ENCODE measurements at places on chromosomes 4 and X.

- no peak for DNase-seq
These were observed 86.2 kb downstream of the MAMLD1 start for GRCh38 chrX:150449313-150449712.

DNA sequence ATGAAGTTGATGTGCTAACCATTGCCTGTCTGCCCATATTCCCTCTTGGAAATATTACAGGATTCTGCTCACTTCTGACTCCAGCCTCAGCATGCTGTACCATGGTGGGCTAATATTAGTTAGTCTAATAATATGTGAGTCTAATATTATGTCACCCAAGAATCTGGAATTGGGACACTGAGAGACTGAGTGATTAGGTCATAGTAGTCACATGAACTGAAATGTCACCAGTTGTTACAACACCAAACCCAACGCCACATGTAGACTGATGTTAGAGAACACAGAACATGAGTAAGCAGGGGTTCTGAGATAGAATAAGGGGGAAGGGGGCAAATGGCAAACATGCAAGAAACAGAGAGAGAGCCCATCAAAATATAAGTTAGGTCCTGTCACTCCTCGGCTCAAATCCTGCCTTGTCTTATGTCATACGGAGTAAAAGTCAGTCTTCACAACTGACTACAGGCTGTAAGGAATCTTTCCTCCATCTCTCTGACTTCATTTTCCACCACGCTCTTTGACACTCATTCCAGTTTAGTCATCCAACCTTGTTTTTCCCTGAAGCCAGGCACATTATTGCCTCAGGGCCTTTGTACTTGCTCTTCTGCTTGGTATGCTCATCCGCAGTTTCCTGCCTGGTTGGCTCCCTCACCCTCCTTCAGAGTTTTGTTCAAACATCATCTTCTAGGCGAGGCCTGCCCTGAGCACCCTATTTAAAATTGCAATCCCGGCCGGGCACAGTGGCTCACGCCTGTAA, 9.6 kb upstream of the SLAIN2 start:
- DNase-seq, result no peak

GRCh38 chr4:123421937-123422781, 25.6 kb downstream of the SPRY1 start:
- DNase-seq, result no peak

DNA sequence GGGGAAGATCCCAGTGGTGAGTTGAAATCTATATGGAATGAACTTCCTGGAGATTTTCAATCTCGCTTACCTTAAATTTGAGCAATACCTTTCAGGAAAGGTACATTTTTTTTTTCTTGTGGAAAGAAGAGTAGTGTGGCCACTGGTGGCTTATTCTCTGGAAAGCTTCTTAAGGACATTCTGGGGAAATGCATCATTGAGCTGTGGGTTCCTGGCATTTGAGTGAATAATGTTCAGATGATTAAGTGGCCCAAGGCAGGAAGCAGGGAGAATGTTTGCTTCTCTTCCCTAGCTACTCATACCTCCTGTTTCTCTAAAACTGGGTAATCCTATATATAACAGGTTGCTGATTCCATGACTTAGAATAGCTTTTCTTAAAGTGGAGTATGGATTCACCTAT, 31.8 kb downstream of the STAG2 start:
- DNase-seq, result no peak

GRCh38 chrX:46965125-46965758, 53.0 kb downstream of the JADE3 start:
- DNase-seq, result no peak

- no peak for DNase-seq
These were observed 96.4 kb downstream of the LNX1 start for GRCh38 chr4:53494851-53495250.

DNA sequence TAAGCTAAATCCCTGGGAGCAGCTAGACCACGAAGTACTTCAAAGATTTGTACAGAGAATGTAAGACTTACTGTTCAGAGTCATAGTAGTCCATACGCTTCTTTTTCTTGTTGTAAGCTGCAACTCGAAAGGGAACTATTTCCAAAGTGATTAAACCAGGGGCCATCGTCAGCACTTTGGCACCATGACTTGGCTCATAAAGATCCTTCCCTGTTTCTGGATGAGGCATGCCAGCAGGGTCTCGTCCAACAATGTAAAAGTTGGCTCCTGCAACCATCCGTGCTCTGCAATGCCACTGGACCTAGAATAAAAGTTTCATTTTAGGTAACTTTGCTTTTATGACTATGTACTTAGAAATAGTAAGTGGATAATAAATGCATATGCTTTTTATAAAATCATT, 88.5 kb downstream of the PAPSS1 start:
- no peak for DNase-seq

DNA sequence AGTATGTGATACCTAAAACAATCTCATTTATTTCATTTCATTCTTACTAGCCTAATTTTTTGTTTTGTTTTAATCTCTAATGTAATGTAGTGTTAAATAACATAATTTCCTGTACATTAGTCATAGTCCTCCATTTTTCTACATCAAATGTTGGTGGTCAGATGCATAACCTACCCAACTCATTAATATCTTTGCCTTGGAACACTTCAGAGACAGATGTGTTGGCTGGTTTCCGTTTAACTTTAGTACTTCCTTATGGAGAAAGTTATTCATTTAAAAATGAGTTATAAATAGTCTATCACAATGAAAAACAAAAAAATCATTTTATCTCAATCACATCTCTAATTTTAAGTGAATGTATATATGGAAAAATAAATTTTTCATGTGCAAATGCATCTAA, 190.2 kb downstream of the ANTXR2 start:
- no peak for DNase-seq

GRCh38 chr4:20331642-20332041, 79.9 kb downstream of the SLIT2 start:
- DNase-seq, result no peak

DNA sequence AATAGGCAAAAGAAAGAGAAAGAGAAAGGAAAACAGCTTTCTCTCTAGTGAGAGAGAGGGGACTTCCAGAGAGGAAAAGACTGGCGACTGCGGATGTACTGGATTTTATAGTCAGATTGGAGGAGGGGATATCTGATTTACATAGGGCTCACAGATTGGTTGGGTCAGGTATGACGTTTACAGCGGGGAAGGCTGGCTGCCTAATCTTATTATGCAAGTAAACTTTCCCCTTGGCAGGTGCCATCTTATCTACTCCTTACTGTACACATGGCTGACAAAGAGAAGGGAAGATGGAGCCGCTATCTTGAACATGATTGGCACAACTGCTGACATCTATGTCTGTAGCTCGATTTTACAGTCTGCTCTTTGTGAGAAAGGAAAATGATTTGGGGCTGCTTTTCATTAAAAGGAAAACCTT, 25.4 kb downstream of the RBPJ start:
- no peak for DNase-seq

GRCh38 chr4:88731381-88731780, 33.8 kb upstream of the NAP1L5 start:
- DNase-seq, result no peak

- DNase-seq, result no peak
These were observed 69.5 kb downstream of the TRIM2 start for GRCh38 chr4:153273751-153274150.

GRCh38 chrX:3548765-3549391, 164.6 kb downstream of the PRKX start:
- no peak for DNase-seq

GRCh38 chr4:55887594-55887993, 34.1 kb downstream of the EXOC1 start:
- DNase-seq, result no peak

GRCh38 chr4:168309781-168310180, 8.8 kb downstream of the DDX60 start:
- DNase-seq, result no peak

GRCh38 chr4:53128706-53129357, 237.0 kb downstream of the SCFD2 start:
- no peak for DNase-seq

GRCh38 chr4:83389756-83390505, 55.3 kb upstream of the HPSE start:
- DNase-seq, result no peak

DNA sequence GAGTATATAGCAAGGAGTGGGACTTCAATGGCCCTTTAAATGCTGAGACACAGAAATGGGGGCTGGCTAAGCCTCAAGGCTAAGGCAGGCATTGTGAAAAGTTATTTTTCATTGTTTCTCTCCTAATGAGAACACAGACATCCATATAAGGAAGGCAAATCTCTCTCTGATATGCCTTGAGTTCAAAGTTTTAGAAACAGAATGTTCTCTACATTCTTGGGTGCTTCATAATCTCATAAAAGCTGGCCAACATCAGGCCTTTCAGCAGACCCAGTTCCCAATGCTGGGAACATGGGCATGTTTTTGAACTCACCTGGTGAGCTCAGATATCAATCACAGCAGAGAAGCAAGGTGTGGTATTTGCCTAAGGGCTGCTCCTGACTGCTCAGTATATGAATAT, 19.4 kb upstream of the RAB40A start:
- no peak for DNase-seq

GRCh38 chrX:21744721-21745120, 13.2 kb downstream of the SMPX start:
- DNase-seq, result no peak

DNA sequence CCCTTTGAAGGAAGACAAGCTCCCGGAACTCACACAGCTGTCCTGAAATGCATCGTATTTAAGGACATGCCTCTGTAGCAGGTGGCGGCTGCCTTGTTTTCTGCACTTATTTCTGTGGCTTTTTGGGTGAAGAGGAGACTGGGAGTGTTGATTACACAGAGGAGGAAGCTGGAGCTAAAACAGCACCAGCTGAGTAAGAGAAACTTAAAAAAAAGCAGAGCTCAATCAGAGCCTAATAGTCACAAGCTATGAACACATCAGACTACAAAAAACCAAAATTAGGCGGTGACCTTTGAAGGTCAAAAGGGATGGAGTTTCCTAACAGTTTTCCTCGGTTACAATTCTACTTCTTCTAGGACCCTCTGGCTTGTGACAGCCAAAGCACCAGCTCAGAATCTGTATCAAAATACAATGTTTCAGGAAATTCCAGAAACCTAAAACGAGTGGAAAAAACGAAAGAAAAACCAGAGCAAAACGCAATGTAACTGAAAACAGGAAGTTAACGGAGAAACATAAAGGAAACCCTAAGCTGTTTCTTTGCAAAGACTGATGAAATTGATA, 13.5 kb downstream of the PRKX start:
- no peak for DNase-seq

DNA sequence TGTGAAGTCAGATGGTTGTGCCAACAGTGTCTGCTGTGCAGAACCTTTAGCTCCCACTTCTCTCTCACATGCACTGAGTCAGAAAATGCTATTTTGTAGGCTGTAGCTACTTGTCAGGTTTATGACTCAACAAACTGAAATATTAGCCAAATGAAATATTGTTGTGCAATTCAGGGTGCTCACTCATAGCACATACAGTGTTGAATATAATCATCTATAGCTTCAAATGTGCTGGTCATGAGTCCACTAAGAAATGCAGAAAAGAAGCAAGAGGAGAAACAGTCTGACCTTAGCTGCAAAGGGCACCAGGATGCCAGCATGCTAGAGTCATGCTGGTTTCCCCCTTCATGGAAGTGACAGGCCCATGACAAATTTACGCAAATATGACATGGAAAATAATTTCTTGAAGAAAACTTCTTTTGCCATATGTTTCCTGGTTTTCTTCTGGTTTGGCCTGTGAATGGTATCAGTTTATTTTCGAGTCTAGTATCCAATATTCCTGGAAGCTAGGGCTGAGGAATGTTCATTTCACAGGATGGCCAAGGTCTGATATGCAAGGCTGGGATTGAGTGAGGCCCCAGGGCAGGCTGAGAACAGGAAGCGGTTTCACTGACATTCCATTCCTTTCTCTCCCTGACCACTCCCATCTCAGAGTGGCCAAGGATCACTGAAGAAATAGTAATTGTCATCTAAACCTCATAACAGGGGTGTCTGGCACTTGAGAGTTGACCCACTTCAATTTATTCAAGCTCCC, 10.3 kb upstream of the CXCL2 start:
- no peak for DNase-seq

DNA sequence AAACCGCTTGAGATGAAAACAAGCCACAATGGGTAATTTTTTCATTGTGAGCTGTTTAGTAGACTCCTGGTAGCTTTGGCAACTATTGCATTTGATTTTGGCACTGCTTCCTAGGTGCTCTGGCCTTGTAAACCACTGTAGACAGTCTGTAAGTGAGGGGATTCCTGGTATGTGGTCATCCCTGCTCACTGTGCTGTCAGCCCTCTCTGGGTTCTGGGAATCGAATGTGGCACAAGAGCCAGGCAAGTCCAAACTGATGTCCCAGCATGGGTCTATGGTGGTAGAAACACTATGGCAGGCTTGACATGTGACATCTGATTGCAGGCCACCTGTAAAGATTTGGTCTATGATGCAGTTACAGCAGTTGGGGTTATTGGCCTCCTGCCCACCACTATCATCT, 2.5 kb downstream of the USP51 start:
- no peak for DNase-seq

DNA sequence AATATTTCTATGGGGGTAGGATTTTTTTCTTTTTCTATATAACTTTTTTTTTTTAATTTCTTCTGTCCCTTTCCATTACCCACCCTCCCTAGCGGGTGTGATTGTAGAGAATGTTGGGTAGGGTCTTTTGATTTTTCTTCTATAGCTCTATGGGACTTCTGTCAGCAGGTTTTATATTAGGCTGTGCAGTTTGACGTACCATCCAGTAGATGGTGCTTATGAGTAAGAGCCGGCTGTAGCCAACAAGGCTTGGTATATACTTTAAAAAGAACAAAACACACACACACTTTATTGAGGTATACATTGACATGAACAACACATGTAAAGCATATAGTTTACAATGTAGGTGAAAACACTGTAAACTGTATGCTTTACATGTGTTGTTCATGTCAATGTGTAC, 247.9 kb upstream of the POF1B start:
- DNase-seq, result no peak

- DNase-seq, result no peak
These were observed 235.8 kb upstream of the AADAT start for GRCh38 chr4:170325599-170325998.

- no peak for DNase-seq
These were observed 19.3 kb upstream of the SPIN2A start for GRCh38 chrX:57156397-57157049.

DNA sequence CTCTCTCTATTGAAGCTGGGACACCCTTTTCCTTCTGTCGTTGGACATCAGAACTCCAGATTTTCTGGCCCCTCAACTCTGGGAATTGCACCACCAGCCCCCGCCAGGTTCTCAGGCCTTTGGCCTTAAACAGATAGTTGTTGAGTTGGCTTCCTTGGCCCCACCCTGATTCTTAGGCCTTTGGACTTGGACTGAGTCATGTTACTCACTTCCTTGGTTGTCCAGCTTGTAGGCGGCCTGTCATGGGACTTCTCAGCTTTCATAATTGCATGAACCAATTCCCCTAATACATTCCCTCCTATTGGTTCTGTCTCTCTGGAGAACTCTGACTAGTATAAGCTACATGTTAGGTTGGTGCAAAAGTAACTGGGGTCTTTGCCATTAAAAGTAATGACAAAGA, 195.7 kb downstream of the GPAT3 start:
- no peak for DNase-seq

- no peak for DNase-seq
These were observed 139.5 kb upstream of the NOCT start for GRCh38 chr4:138875891-138876608.

Data from stimulated activated CD8-positive, alpha-beta memory T cell treated with anti-CD3 and anti-CD28 coated beads, Interleukin-7, amount 100 ng/mL, for 4 hours (primary cell).